H1 (cell line): ENCODE measurements at places on chromosomes 2 and 18. TPM values are rescaled to one million over a fixed set of nuclear protein-coding genes. Genes with fewer than 3 reads are reported as not detected.

DNA sequence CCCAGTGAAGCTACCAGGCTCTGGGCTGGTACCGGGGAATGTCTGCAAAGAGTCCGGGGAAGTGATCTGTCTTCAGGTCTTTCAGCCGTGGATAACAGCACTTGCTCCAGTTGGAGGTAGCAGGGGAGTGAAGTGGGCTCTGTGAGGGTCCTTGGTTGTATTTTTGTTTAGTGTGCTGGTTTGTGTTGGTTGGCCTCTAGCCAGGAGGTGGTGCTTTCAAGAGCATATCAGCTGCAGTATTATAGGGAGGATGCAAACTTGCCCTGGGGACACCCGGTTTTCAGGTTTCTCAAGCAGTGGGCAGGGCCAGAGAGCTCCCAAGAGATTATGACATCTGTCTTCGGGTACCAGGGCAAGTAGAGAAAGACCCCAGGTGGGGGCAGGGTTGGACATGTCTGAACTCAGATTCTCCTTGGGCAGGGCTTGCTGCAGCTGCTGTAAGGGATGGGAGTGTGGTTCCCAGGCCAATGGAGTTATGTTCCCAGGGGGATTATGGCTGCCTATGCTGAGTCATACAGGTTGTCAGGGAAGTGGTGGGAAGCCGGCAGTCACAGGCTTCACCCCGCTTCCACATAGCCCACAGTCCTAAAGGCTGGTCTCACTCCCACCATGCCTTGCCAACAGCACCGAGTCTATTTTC lies 34.4 kb downstream of the ACAA2 start:
- DNase-seq = no peak
- H3K27ac ChIP-seq = no peak overlapping the region
- H3K36me3 ChIP-seq = peaks cover 33% of the 10 kb centered on the region
- H3K27me3 ChIP-seq = no peaks in the 10 kb centered on the region
- no peaks in the 10 kb centered on the region for H3K4me1 ChIP-seq

DNA sequence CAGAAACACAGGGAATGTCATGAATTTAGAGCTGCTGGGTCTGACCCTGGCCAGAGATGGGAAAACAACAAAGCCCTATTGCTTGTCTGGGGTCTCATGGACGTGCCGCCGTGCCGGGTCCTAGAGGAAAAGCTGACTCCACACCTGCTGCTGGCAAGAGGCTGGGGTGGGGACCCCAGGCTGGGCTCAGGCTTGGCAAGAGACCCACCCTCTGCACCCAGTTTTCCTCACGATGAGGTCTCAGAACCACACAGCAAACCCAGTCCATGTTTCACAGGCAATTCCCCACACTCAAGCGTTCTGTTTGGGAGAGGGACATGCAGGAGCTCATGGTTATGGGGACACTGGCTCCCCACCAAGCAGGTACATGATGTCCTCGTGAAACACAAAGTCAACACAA lies 367.3 kb upstream of the SALL3 start:
- H3K4me3 ChIP-seq = no peak overlapping the region
- no peaks in the 10 kb centered on the region for H3K36me3 ChIP-seq
- H3K27me3 ChIP-seq = no peaks in the 10 kb centered on the region
- DNase-seq = no peak

The MRPS9 gene
- total RNA-seq = 71.0 and 72.3 TPM in 2 replicates

- no peaks in the 10 kb centered on the region for H3K27me3 ChIP-seq
- H3K4me1 ChIP-seq = no peaks in the 10 kb centered on the region
- H3K27ac ChIP-seq = no peak overlapping the region
- no peak overlapping the region for H3K4me3 ChIP-seq
These were observed 62.9 kb upstream of the CTIF start for GRCh38 chr18:48475635-48476549.

DNA sequence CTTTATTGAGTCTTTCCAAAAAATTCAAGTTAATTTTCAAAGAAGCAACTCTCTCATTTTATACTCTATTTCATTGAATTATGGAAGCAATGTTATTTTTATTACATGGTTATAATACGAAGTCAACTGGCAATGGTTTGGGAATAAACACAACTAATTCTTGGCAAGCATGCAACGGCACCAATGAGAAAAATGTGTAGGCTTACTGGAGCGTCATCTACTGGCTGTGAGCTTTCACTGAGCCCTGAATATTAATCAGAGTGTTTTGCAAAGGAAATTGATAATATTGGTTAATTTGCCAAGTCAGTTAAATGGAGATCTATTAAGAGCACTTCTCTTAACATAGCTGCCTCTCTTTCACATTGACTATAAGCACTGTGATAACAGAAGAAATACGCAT lies 163.9 kb downstream of the IKZF2 start:
- H3K4me1 ChIP-seq = no peaks in the 10 kb centered on the region
- DNase-seq = no peak
- no peak overlapping the region for H3K27ac ChIP-seq
- H3K36me3 ChIP-seq = no peaks in the 10 kb centered on the region
- no peak overlapping the region for H3K4me3 ChIP-seq

The TMEM169 gene
- total RNA-seq = 2.4 and 2.5 TPM in 2 replicates

DNA sequence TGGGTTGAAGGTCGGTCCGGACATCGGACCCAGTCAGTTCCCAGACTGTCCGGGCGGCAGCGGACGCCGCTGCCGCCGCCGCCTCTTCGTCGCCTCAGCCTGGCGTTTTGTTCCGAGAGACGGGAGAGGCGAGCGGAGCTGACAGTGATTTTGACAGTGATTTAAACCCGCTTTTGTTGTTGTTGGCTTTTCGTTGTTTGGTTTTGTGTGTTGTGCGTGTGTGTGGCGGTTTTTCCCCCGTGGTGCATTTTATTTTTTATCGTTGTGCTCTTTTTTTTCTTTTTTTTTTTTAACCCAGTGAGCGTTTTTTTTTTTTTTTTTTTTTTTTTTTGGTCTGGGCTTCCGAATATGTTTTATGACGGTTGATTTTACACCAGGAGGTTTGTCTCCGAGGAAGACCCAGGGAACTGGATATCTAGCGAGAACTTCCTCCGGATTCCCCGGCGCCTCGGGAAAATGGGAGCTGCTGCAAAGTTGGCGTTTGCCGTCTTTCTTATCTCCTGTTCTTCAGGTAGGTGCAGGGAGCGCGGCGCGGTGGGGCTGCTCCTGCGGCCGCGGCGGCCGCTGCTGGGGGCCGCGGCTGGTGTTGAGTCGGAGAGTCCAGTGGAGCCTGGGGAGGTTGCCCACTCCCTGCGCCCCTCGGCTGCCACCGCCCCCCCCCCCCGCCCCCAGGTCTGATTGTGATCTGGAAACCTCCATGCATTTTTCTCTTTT lies at the start of gene ACVR2A:
Gene ACVR2A, plus strand, starts transcription at position 333 of the 714 bp plus-strand sequence. Its CDS starts 124 bp downstream, at position 457.
- 0 out of 2 replicates have a peak, but pooled peaks cover 3% of the 10 kb centered on the region for H3K4me1 ChIP-seq
- peak within 1 kb of the TSS; percentile 94 for H3K27ac ChIP-seq
- DNase-seq = no peak

DNA sequence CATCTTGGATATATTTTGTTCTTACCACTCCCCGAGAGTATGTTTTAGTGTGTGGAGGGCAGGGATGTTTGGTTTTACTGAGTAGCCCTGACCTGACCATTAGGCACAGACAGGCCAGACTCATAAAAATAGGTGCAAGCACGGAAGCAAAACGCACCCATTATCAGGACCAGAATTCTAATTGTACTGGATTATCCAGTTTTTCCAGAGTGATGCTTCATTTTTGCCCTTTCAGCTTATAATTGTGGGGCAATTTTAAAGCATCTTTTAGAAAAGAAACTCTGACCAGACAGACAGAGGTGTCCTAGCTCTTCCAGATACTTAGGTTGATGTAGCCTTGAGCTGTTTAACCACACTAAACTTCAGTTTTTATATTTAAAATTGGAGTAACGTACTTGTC lies 4.4 kb downstream of the NCOA1 start:
- H3K4me3 ChIP-seq = no peak overlapping the region
- H3K4me1 ChIP-seq = peaks cover 3% of the 10 kb centered on the region
- no peaks in the 10 kb centered on the region for H3K36me3 ChIP-seq
- DNase-seq = no peak
- peaks cover 6% of the 10 kb centered on the region; the same call in 1 of the 2 replicates for H3K27me3 ChIP-seq
- no peak overlapping the region for H3K27ac ChIP-seq

- H3K4me3 ChIP-seq = no peak overlapping the region
- no peak for DNase-seq
- peaks cover 23% of the 10 kb centered on the region for H3K36me3 ChIP-seq
- H3K4me1 ChIP-seq = no peaks in the 10 kb centered on the region
- no peak overlapping the region for H3K27ac ChIP-seq
These were observed 33.9 kb downstream of the STAT1 start for GRCh38 chr2:190979906-190980629.

DNA sequence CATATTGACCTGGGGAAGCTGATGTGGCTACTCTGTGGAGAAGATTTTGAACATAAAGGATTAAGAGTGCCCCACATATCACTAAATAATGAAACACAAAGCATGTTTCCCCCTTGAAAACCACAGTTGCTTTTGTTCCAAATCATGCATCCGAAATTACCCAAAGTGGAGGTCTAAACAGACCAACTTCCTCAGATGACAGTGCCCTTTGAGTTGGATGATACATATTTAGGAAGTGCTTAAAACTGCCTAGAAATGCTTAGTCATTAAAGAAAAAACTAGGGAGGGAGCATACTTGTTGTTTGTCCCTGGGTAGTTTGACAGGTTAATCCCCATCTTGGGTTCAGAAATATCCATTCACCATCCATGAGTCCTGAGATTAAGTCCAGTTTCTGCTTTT lies 1070.3 kb downstream of the SUCLG1 start:
- no peaks in the 10 kb centered on the region for H3K4me1 ChIP-seq
- H3K4me3 ChIP-seq = no peak overlapping the region
- no peak overlapping the region for H3K27ac ChIP-seq
- no peaks in the 10 kb centered on the region for H3K27me3 ChIP-seq
- DNase-seq = no peak

DNA sequence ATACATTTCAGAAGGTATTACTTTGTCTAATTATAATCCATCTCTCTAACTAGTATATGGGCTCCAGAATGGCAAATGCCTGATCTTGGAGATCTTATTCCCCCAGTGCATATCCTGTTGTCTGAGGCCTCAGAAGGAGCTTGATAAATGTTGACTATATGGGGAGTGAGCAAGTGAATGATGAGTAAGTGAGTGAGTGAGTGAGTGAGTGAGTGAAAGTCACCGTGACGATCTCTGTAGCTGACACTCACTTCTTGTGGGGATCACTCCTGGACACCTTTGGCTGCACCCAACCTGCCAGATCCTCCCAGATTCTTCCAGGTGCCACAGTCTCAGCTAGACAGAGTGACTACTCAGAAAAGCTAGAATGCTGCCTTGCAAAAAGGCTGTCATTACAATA lies 2.8 kb downstream of the XDH start:
- H3K4me1 ChIP-seq = no peaks in the 10 kb centered on the region
- DNase-seq = no peak
- no peak overlapping the region for H3K27ac ChIP-seq
- H3K4me3 ChIP-seq = no peak overlapping the region
- H3K36me3 ChIP-seq = no peaks in the 10 kb centered on the region

The C2orf72 gene
- total RNA-seq = 0.71 and 1.1 TPM in 2 replicates

DNA sequence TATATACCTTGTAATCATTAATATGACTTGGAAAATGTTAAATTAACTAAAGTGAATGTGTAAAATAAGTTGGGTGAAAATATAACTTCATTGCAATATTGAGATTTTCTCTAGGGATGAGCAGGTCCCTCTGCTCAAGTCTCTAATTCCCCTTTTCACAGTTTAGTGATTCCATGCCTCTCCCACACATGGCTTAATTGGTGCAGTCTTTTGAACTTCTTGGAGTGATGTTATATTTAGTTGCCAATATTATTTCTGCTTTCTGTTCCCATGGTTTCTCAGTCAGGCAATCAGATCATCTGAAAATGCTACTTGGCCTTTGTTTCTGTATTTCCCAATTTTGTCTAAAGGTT lies 233.7 kb upstream of the SPOPL start:
- no peak for DNase-seq
- no peaks in the 10 kb centered on the region for H3K27me3 ChIP-seq
- no peak overlapping the region for H3K4me3 ChIP-seq
- no peak overlapping the region for H3K27ac ChIP-seq
